ENCODE measurements at places on chromosomes 12 and 14. TPM values are rescaled to one million over a fixed set of nuclear protein-coding genes. Genes with fewer than 3 reads are reported as not detected.

Gene KCNH5
- total RNA-seq, result under 0.01 TPM

Gene DCN
- 129 TPM for total RNA-seq

Gene CFAP54
- 3.4 TPM for total RNA-seq

Gene TAS2R9
- 0.19 TPM for total RNA-seq

Gene KMT2D
- 23.5 TPM for total RNA-seq

Gene PCED1B
- 0.66 TPM for total RNA-seq

Gene RFX4
- total RNA-seq, result not detected

Gene OVCH1
- 0.12 TPM for total RNA-seq

Gene KRT82
- not detected for total RNA-seq

Gene IL26
- total RNA-seq, result not detected

Gene COPZ1
- total RNA-seq, result 104 TPM

Gene ADAMTS20
- not detected for total RNA-seq

Gene SPX
- 0.25 TPM for total RNA-seq

Gene CCDC175
- not detected for total RNA-seq

Gene P2RX2
- total RNA-seq, result not detected

Gene KRT73
- not detected for total RNA-seq

Gene C14orf39
- total RNA-seq, result not detected

Gene BICDL1
- total RNA-seq, result not detected

Gene ACACB
- 7.0 TPM for total RNA-seq
